Eye (tissue), 1 donor: ENCODE measurements at places on chromosomes 5 and 9.

GRCh38 chr5:103013933-103014552 is 105.9 kb downstream of the GIN1 start:
- DNase-seq: no peak

- no peak for DNase-seq
Observed at GRCh38 chr5:172533399-172534228, 79.3 kb upstream of the SH3PXD2B start.

DNA sequence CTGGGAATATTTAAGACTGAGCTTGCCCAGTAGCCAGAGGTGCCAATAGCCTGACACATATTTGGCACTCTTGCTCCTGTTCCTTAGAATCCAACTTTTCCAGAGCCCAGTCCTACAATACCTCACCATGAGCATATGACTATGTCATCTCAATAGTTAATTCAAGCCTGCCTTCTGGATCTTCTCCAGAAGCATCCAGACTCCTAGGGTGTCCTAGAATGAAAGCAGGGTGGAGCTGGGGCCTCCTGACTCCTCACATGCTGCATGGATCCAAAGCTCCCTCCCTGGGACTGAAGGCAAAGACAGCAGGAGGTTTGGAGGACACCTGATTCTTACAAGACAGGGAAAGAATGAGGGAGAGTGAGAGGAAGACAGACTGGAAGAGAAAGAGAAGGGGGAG is 37.9 kb downstream of the SH3TC2 start:
- DNase-seq: no peak

DNA sequence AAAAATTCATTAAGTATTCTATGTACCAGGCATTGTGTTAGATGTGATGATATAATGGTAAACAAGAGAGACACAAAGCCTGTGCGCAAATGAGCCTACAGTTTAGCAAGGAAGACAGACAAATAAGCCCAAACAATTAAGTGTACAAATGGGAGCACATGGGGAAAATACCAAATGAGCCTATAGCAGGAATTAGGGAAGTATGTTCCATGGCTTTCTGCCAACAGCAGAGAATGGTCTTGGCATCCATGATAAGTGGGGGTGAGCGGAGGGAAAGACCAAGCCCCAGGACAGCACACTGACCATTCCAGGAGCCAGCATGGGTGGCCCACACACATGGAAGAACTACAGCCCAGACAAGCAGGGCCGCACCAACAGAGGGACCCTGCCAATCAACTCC is 369.7 kb downstream of the DEPDC1B start:
- no peak for DNase-seq

GRCh38 chr5:124825983-124826337 is 79.5 kb upstream of the ZNF608 start:
- DNase-seq: no peak

DNA sequence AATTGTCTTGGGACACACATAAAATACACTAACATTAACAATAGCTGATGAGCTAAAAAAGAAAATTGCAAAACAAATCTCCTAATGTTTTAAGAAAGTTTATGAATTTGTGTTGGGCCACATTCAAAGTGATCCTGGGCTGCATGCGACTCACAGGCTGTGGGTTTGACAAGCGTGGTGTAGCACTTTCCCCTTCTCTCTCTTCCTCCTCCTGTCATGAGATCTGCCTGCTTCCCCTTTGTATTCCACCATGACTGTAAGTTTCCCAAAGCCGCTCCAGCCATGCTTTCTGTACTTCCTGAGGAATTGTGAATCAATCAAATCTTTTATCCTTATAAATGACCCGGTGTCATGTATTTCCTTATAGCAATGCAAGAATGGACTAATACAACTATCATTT is 178.0 kb downstream of the TLR4 start:
- DNase-seq: no peak

- DNase-seq: no peak
Observed at GRCh38 chr9:120925535-120926396, 830 bp downstream of the TRAF1 start.

DNA sequence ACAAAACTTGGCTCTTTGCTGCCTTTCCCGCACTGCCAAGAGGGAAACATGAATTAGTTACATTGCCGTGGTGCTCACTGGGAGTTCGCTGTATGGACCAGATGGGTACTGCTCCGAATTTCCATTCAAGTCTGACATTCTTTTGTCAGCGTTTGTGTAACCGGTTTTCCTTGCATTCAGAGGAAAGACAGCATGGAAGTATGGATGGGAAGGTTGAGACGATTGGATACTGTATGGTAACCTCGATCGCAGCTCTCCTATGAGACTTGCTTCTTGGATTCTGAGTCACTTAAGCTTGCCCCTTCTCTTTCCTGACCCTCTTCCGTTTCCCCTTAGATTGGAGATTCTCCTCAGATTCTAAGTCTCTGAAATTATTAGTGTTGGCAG is 625 bp upstream of the UBLCP1 start:
- DNase-seq: no peak

DNA sequence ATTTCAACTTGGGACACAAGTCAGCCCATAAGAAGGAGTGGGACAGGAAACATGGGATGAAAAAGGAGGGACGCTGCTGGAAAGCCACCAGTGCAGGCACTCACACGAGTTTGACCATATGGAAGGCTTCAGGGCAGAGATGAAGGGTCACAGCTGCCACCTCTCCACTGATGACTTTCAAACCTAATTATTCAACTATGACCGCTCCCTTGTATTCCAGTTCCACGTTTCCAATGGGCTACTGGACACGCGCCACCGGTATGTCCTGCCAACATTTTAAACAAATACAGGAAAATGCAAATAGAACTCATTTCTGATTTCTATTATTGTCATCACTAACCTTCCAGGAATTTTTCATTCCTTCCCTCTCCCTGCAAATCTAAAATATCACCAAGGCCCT is 134.7 kb downstream of the SLC1A3 start:
- no peak for DNase-seq

GRCh38 chr5:139901251-139901575 is 105.6 kb downstream of the PSD2 start:
- DNase-seq: no peak

- DNase-seq: no peak
Observed at GRCh38 chr5:180141068-180141660, 67.8 kb downstream of the RASGEF1C start.

GRCh38 chr9:84327184-84327583 is 13.4 kb downstream of the SLC28A3 start:
- DNase-seq: no peak

- DNase-seq: no peak
Observed at GRCh38 chr9:7394002-7394774, 405.4 kb downstream of the DMAC1 start.

- DNase-seq: no peak
Observed at GRCh38 chr5:42520203-42520602, 97.0 kb downstream of the GHR start.

DNA sequence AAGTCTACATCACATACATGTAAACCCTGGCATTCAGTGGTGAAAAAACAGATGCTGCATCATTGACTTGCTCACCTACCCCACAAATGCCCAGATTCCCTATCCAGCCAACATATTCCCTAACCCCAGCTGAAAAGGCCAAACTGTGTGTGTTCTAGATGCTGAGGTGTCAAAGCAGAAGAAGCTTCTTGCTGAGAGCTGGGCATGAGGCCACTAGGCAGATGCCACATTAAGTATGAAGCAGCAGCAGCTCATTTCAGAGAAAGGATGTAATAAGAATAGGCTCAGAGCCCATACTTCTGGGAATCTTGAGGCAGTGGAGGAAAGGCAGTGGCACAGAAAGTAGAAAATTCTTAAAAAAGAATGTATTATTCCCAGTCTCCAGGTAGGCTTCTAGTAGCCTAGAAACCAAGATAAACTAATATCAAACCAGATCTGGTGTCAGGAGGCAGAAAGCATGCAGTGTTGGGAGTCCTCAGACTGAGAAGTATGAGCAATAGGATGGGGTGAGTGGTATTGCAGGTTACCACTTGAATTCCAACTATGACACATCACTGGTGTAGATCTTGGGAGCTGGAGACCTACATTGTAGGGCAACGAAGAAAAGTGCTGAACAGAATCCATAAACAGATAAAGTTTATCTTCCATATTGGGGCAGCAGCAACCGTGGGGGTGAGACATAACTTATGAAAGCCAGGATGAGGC is 71.9 kb upstream of the GRHPR start:
- DNase-seq: no peak

- no peak for DNase-seq
Observed at GRCh38 chr9:77710965-77711648, 63.0 kb upstream of the GNA14 start.

- DNase-seq: no peak
Observed at GRCh38 chr5:84729326-84729725, 344.6 kb upstream of the EDIL3 start.

- peak; percentile 20 for DNase-seq
Observed at GRCh38 chr9:3473405-3473804, 52.4 kb downstream of the RFX3 start.

DNA sequence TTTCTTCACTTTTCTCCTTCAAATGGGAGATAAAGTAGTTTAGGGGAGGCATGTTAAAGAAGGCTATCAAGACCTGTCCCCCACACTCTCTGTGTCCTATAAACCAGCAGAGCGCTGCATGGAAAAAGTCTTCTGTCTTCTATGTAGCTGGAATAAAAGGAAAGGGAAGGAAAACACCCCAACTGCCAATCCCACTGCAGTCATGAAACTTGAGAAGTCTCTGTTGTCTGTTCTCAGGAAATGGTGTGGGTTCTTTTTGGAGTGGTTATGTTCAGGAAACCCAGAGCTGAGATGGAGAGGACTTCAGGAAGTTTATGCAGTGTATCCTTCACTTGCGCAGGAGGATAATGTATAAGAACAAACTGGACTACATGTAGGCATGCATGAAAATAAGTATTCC is 274.3 kb downstream of the GAS1 start:
- no peak for DNase-seq

GRCh38 chr9:114258866-114259797 is 63.8 kb upstream of the ORM1 start:
- no peak for DNase-seq

GRCh38 chr9:36023260-36024048 is 13.3 kb upstream of the RECK start:
- DNase-seq: peak; percentile 85

GRCh38 chr5:18220631-18221030 is 586.4 kb downstream of the TAF11L14 start:
- DNase-seq: no peak

GRCh38 chr9:26974927-26975326 is 18.7 kb downstream of the IFT74 start:
- no peak for DNase-seq

GRCh38 chr5:3324421-3325101 is 271.1 kb upstream of the IRX1 start:
- DNase-seq: no peak

DNA sequence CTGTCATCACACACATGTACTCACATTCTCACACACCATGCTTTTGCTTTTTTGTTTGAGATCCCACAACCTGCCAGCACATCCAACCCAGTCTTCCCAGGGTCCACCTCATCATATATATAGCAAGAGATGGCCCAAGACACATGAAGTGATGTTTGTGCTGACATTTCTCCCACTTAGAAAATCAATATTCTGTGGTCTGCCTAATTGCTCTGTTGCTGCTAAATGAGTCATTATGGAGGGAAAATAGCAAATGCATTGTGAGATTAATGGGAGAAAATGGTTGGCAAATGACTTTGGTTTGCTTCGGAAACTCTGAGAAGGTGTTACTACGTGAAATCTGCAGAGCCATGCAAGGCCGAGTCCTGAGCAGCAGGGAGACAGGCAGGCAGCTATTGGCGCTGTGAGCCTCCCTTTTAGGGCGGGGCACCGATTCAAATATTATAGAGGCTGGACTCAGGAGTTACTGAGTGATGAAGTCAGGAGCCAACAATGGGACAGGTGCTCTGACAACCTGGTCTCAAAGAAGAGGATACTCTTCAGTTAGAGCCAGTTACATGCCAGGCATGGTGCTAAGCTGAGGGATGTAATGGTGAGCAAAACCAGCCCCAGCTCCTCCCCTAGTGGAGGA is 62.8 kb downstream of the DAB2IP start:
- no peak for DNase-seq

GRCh38 chr5:62521319-62521718 is 57.3 kb upstream of the LRRC70 start:
- DNase-seq: no peak

GRCh38 chr5:133390416-133391353 is 221.7 kb downstream of the FSTL4 start:
- DNase-seq: peak; percentile 84

GRCh38 chr9:91001146-91001611 is 199.6 kb downstream of the SYK start:
- peak; percentile 30 for DNase-seq

GRCh38 chr9:128771094-128771721 is 519 bp downstream of the ZER1 start:
- DNase-seq: no peak

DNA sequence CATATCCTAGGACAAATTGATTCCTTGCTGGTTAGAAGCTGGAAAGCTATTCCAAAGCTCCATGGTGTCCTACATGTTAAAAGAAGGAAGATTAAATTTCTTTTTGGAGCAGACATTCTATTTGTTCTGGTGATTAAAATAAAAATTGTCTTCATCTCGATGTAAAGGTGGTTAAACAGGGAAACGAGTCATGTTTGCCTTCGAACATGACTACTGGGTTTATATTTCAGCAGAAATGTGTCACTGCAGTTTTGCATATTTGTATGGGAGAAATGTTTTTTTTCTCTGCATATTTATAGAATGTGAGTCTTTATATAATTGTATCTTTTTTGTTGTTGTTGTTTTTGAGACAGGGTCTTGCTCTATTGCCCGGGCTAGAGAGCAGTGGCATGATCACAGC is 36.4 kb downstream of the ADAMTS12 start:
- DNase-seq: no peak
